GM19239 (cell line): ENCODE measurements at places on chromosomes 2 and 18.

DNA sequence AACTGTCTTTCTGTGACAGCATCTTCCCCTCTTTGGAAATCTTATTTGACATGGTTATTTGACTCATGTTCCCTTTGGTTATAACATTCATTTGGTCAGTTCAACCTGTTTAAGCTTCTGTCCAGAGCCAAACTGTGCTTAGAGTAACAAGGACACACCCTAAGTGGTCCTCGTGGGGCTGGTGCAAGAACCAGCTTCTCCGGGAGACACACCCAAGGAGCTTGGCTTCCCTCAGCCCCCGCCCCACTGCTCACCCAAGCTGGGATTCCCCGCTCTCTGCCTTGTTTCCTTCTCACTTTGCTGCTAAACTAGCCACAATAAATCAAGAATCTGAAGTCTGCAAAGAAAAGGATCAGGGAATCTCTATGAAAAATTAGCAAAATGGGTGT is 1.4 kb downstream of the SCYGR3 start:
- no peak for DNase-seq

- DNase-seq, result no peak
These were observed 238.1 kb downstream of the TMEM182 start for GRCh38 chr2:102999958-103000357.

DNA sequence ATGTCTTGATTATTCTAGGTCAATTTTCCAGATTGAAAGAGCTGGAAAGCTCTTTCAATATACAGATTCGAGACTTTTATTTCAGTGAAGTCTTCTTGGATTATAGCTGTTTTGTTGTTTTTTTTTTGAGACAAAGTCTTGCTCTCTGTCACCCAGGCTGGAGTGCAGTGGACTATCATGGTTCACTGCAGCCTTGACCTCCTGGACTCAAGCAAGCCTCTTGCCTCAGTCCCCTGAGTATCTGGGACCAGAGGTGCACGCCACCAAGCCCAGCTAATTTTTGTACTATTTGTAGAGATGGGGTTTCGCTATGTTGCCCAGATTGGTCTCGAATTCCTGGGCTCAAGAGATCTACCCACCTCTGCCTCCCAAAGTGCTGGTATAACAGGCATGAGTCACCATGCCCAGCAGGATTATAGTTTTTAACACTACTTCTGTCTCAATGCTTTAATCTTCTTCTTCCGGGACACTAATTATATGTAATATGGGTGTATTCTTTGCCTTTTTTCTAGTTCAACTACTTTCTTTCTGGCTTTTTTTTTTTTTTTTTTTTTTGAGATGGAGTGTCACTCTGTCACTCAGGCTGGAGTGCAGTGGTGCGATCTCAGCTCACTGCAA is 62.3 kb downstream of the USP37 start:
- no peak for DNase-seq

GRCh38 chr18:32478317-32478716 is 7.6 kb upstream of the GAREM1 start:
- DNase-seq, result no peak

- no peak for DNase-seq
These were observed 30.8 kb upstream of the ODC1 start for GRCh38 chr2:10478916-10479315.

DNA sequence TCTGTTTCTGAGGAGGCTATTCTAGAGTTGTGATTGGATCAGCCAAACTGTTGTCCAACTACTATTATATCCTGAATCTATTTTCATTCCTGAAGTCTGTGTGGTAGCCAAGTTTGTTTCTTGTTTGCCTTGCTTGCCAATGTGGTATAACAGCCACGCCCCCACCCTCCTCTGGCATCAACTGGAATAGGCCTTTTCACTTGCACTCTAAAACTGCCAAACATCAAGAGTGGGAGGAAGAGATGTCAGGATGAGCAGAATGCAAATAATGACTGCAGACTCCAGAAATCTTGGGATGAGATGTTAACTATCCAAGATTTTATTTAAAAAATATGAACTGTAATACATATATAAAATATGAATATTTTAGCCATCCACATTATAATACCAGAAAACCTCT is 246.1 kb downstream of the NRXN1 start:
- no peak for DNase-seq

GRCh38 chr18:26741048-26741447 is 124.5 kb downstream of the AQP4 start:
- no peak for DNase-seq

- DNase-seq, result no peak
These were observed 88.2 kb downstream of the GALNT14 start for GRCh38 chr2:31049916-31050588.

- no peak for DNase-seq
These were observed 19.1 kb downstream of the RAMP1 start for GRCh38 chr2:237878321-237879057.

DNA sequence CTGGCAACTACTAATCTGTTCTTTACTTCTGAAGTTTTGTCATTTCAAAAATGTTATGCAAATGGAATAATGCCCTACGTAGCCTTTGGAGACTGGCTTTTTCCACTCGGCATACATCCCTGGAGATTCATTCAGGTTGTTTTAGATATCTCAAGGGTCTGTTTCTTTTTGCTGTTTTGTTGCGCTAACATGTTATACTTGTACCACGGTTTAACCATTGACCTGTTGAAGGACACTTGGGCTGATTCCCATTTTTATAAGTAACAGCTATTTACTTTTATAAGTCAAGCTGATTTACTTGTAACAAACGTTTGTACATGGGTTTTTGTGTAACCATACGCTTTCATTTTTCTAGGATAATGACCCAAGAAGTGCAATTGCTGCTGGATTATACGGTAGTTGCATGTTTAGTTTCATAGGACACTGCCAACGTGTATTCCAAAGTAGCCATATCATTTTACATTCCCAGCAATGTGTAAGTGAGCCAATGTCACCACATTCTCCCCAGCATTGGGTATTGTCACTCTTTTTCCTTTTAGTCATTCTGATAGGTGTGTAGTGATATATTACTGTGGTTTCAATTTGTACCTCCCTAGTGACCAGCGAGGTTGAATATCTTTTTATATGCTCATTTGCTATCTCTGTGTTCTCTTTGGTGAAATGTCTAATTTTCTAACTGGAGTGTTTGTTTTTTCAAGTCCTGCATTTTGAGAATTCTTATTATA is 36.5 kb upstream of the STAT4 start:
- DNase-seq, result no peak

- no peak for DNase-seq
These were observed 87.4 kb downstream of the NCKAP5 start for GRCh38 chr2:133480707-133481429.

DNA sequence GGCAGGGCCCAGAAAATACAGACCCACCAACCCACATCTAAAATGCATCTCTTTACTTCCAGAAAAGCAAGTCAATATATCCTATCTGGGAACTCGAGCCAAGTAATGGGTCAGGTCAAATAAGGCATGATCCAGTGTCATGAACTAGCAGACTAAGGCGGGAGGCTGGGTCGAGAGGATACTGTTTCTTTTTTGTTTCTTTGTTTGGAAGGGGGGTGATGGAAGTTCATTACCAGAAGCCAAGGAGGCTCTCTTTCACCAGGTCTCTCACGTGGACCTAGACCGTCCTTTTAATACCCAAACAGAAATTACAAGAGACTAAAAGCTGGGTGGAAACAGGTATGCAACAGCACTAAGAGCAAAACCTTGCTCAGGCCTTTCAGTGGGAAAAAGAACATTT is 108.3 kb downstream of the HDAC4 start:
- DNase-seq, result no peak

DNA sequence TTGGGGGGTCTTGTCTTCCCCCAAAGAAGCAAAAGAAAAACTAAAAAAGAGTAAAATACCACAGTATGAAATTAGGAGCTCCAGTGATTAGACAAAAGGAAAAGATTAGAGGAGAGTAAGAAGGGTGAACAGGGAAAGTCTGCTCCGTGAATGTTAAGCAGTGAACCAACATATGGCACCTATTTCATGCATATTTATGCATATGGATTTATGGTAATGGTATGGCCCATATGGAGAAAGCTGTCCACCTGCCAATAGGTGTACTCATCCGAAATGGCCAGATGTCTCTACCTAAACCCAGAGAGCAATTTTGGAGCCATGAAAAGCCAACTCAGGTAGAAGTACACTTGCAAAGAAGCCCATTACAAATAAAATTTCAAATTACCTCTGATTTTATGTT is 404.0 kb upstream of the RAB6C start:
- DNase-seq, result no peak

DNA sequence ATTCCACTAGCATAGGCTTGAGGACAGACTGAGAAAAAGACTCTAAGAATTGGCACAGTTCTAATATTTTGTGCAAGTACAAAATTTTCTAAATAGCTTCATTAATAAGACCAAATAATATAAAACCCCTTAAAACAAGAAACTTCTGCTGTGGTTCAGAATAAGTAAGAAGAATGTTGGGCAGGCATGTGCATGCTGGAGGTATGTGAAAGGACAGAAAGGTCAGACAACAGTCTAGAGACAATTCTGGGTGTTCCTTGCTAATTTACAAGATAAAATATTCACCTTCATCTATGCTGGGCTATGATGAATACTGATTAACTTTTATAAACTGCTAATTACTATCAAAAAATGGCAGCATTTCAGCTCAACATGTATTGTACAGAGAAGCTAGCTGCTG is 14.9 kb downstream of the CEBPZOS start:
- DNase-seq, result no peak

DNA sequence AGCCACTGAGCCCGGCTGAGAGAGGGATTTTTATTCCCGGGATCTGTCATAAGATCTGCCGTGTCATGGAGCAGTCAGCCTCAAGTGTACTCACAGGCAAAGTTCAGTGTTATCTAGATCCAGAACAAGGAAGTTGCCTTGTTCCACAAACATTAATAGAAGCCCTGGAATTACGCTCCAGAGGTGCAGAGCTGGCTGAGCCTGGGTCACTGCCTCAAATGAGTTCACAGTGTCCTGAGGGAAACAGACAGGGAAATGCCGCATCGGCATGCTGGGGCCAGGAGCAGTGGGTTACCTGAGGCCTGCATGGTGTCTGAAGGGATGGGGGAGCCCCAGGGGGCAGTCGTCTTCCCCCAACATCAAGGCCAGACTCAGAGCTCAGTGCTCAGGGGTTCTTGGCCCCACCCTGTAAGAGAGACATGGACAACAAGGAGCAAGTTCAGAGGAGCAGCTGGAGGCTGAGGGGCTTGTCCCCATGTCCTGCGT is 42.7 kb upstream of the ODC1 start:
- DNase-seq, result no peak

- DNase-seq, result no peak
These were observed 7.0 kb upstream of the TYMS start for GRCh38 chr18:650428-650858.

DNA sequence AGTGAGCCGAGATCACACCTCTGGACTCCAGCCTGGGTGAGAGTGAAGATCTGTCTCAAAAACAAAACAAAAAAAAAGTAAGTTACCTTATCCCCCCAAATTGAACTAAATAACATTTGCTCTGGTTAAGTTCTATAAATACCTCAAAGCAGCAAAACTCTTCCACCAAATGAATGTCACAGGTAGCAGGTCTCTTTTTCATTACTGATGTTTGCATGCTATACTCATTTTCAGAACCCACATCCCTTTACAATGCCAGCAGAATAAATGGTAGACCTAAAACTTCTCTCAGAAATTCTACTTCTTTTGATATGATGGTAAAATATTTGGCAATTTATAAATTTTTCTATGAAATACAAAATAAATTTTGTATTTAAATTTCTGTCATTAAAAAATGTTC is 22.3 kb downstream of the INO80D start:
- no peak for DNase-seq

DNA sequence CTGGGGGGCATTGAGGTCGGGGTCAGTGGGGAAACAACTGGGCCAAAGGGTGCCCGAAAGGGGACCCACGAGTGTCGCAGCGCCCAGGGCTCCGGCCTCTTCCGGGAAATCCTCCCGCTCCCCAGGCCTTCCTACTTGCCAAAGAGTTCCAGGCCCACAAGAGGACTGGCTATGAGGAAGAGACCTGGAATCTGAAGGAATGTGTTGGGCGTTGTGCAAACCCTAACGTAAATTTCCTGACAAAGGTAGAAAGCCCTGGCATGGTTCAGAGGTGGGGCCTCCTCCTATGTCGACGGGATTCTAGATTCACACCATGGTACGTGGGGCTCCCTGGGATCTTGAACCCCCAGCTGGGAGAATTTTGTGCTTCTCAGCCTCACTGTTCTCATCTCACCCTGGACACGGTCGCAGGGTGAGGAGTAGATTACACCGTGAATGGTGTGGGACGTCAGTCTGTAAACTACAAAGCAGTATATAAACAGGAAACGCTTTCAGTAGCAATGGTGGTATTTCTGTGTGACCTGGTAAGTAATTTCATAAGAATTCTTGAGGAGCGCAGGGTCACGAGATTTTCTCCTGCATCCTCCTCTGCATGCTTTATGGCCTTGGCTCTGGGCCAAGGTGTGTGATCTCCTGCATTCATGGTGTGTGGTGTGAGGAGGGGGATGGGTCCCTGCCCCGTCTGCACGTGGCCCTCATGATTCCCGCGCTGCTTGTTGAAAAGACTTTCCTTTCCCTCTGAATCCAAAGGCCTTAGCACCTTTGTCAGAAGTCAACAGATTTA is 868 bp downstream of the HSBP1L1 start:
- DNase-seq, result no peak

DNA sequence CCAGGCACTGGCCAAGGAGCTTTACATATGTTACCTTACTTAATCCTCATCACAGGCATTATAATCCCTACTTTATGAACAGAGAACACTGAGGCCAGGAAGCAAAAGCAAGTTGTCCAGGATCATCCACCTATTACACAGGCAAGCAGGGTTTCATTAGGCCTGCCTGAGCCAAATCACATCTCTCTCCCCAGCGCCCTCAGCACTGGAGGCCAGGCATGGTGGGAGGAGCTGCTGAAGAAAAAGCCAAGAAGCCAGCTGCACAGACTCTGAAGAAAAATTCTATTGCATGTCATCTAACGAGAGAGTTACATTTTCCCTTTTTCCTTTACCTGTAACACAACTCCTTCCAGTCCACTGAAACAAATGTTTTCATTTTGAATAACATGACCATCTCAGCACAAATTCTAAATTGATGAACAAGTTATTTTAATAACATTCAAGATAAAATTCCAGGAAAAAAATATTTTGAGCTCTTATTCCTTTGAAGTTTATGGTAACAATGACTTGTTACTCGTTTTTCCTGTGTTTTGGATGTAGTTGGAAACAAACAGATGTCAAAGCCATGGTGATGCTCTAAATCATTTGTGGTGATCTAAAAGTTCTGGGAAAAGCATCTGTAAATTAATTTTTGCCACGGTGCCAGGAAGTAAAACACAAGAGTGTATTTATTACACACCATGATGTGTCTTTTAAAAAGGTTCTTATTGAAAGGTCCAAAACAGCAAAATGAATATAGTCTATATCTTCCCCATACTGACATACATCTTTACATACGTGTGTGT is 139.0 kb upstream of the ITGB6 start:
- no peak for DNase-seq

DNA sequence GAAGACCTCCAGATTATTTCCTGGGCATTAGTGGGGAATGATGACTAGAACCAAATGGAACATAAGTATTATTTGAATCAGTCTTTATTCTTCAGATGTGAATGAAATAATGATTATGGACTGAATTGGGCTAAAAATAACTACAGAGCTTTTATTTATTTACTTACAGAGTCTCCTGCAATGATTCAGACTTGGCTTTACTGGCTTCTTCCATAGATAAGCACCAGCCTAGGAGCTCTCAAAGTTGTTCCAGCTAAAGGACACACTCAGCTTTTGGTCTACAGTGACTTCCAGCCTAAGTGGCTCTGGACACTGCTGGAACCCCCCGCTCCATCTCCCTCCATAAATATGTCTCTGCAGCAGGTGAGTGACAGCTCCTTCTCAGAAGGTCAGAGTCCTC is 24.3 kb upstream of the ARHGAP25 start:
- no peak for DNase-seq
